ENCODE measurements at places on chromosomes 16 and 17.

GRCh38 chr17:8438441-8438840, 2.8 kb downstream of the NDEL1 start:
- DNase-seq = no peak

DNA sequence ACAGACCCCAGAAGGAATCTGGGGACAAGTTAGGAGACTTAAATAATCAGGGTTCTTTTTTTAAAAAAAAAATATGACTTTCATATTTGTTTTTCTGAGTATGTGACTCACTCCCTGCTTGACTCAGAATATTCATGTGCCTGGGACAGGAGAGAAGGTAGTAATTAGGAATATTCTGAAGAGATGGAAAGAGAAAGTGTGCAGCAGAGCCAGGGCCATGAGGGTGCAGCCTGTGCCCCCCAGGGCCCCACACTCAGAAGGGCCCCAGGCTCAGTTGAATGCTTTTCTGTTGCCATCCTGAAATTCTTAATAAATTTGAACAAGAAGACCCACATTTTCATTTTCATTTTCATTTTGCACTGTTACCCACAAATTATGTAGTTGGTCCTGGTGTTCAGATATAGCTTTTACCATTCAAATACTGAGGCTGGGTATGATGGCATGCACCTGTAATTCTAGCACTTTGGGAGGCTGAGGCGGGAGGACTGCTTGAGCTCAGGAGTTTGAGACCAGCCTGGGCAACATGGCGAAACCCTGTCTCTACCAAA, 11.5 kb upstream of the LONP2 start:
- no peak for DNase-seq

- no peak for DNase-seq
Measured at GRCh38 chr16:54546521-54546920, 259.9 kb upstream of the IRX3 start.

- DNase-seq = peak; percentile 18
Measured at GRCh38 chr17:78414178-78415162, 36.0 kb downstream of the PGS1 start.

DNA sequence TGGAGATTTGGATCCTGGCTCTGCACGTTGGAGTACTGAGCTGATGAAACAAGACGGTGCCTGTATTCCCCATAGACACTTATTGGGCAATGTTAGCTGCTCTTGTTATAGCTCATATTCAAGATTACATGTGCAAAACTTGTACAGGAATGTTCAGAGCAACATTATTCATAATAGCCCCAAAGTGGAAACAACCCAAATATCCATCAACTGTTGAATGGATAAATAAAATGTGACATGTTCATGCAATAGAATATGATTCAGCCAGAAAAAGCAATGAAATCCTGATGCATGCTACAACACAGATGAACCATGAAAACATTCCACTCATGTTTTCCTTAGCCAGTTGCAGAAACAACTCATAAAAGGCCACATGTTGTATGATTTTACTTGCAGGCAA, 5.7 kb upstream of the SDR42E1 start:
- no peak for DNase-seq

DNA sequence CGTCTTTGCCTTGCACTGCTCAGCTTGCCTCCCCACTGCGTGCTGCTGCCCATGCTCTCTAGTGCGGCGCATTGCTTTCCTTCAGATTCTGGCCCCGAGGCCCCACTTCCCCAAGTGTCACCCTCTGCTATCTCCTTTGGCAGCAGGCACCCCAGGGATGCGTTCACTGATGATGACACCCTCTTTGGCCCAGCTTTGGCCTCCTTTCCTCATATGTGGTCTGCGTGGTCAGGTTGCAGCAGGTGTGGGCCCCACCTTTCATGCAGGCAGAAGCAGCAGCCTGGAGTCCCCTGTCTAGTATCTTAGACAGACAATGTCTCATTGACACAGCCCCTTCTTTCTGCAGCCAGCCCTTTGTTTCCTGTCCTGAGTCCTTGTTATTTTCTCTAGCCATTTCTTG, 4.8 kb upstream of the CCL3 start:
- DNase-seq = no peak

- DNase-seq = no peak
Measured at GRCh38 chr16:4649744-4650442, 25.3 kb downstream of the MGRN1 start.

- DNase-seq = peak; percentile 94
Measured at GRCh38 chr17:75034236-75034908, 12.4 kb downstream of the ATP5PD start.

GRCh38 chr17:18987862-18988545, 16.6 kb downstream of the FAM83G start:
- DNase-seq = no peak

GRCh38 chr17:72665852-72666851, 426.3 kb downstream of the SLC39A11 start:
- DNase-seq = no peak

- no peak for DNase-seq
Measured at GRCh38 chr17:57512691-57513090, 232.4 kb downstream of the CCDC182 start.

DNA sequence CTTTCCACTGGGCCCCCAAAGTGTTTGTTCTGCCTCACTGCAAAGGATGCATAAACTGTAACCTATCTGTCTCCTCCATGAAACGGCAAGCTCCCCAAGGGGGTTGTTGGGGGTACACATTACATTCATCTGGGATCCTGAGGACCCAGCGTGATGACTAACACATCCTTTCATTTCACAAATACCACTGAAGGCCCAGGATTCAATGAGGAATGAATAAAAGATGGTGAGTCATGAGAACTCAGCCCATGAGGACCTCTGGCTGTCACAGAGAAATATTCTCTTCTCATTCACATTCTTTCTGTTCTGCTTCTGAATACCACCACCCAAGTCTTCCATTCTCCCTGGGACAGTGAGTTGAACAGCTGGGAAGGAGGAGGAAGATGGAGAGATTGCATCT, 149.8 kb downstream of the RBFOX3 start:
- no peak for DNase-seq

DNA sequence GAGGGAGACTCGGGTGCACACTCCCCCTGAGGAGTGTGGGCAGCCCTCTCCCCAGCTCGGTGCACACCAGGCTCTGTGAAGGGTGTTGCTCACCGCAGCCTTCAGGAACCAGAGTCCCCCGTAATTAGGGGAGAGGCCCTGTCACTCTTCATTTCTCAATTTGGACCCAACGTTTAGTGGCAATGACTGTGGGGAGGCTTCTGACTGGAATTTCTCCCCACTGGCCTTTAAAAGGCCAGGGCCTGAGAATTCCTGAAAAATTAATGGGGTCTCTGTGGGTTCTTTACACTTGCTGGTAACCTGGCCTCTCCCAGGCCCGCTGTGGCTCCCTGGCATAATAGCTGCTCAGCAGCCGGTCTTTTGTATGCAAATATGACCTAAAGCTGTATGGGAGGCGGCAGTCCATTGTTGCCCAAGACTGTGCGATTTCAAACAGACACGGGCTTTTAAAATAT, 209.7 kb downstream of the MSI2 start:
- DNase-seq = no peak

DNA sequence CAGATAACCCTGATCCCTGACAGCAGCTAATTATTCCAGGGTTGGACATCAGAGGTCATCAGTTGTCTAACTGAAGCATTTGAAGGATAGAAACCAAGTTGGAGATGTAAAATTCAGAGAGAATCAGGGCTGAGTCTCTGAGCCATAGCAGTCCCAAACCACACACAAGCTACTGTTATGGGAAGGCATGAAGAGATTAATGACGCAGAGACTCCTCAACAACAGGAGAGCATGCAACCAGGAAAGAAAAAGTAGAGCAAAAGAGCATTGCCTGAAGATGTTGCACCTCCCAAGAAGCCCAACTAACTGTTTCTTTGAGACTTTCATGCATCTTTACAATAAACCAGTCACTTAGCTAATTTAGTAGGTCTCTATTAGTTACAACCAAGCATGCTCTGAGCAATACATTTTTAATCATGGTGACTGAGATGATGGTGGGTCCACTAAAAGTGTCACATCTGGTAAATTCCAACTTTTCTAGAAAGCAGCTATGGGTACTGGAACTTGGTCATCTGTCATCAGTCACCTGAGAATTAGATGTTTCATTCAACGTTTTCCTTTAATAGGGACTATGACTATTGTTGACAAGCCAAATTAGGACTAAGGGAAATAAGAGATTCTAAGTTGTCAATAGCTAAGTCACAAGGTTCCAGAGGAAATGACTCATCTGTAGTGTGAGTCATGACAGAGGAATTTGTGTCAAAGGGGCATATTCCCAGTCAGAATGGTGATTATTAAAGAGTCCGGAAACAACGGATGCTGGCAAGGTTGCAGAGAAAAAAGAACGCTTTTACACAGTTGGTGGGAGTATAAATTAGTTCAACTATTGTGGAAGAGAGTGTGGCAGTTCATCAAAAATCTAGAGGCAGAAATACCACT, 239.8 kb downstream of the CHD9NB start:
- DNase-seq = no peak

GRCh38 chr17:8119581-8120519, 1.5 kb upstream of the ALOXE3 start:
- peak; percentile 93 for DNase-seq
